Suprapubic skin (tissue), 4 donors: ENCODE measurements at places on chromosomes 7 and 10.

- DNase-seq, result no peak
Observed at GRCh38 chr10:48411510-48411909, 105.0 kb downstream of the MAPK8 start.

DNA sequence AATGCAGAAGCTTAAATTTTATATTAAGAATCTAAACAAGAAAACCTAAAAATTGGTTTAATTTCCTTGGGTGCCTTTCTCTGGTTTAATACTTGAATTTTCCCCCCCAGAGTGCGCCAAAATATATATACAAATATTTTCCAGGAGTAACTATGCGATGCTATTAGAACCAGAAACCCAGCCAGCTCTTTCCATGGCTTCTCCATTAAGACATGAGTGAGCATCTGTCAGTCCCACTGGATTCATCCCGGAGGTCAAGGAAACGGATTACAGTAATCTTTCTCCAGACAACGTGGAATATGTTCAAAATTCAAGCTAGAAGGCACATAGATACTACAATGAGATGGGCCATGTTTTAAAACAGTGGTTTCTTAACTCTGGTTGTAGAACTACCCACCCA, 148.8 kb downstream of the TAX1BP1 start:
- DNase-seq, result no peak

GRCh38 chr7:20013536-20013935, 203.6 kb downstream of the MACC1 start:
- DNase-seq, result no peak

- no peak for DNase-seq
Observed at GRCh38 chr7:149586646-149587645, 89.3 kb upstream of the ZNF746 start.

DNA sequence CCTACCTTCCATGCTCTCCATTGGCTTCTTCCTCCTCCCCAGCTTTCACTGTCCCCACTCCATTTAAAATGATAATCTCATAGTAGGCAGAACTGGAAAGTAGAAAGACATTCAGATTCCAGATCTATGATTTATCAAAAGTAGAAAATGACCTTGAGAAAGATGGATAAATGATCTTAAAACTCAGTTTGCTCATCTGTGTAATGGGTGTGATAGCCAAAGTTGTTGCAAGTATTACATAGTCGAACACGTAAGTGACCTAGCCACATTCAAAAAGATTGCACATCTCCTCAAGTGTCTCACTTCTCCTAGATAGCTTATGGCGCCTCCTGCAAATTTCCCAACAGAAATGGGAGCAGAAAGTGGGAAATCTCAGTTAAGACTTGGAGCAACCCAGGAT, 89.8 kb upstream of the FGL2 start:
- DNase-seq, result no peak

DNA sequence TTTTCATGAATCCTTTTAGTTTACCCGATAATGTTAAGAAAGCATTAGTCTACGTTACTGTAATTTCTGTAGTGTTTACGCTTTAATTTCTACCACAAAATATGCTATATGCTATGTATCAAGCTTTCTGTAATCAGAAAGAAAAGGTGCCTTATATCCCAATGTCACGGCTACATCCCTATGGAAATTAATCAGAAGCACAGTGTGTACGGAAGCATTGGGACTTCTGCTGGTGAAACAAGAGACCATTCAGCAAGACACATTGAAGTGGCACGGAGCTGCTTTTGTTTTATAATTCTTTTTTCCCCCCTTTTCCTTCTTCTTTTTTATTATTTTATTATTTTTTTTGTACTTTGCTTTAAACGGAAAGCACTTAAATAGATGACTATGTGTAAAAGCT, 31.2 kb upstream of the SH2B2 start:
- DNase-seq, result no peak

GRCh38 chr7:55271069-55271626, 94.0 kb upstream of the LANCL2 start:
- DNase-seq, result no peak

GRCh38 chr7:155338632-155339320, 41.1 kb downstream of the INSIG1 start:
- no peak for DNase-seq

DNA sequence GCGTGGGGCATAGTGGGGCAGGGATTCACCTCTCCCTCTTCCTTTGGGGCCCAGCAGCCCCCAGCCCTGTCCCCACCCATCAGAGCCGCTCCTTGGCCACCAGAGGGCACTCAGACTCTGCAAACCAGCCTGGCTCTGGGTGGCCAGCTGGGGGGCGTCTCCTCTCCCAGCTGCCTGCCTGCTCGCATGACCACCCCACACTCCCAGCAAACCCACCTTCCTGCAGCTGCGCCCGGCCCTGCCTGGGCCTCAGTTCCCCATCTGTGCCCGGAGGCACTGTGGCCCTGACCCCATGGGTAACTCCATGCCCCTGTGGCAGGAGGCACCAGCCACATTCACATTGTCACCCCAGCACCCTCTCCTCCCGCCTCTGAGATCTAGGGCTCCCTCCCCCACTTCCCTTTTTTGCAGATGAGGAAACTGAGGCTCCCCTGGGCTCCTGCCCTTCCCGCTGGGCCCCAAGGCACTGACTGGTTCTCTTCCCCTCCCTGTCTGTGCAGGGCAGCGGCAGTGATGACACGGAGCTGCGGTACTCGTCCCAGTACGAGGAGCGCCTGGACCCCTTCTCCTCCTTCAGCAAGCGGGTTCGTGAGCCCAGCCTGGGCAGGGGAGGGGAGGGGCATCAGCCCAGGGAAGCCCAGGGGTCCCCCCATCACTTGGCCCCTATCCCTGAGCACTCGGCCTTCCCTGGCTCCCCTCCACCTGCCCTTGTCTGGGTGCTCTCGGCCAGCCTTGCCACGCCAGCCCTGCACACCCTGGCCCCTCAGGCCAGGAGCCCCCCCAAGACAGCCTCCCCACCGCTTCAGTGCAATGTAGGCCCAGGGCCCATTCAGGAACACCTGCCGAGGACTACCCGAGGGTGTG, 6.9 kb upstream of the SH2B2 start:
- DNase-seq, result no peak

GRCh38 chr7:14606101-14606500, 296.4 kb downstream of the DGKB start:
- no peak for DNase-seq

DNA sequence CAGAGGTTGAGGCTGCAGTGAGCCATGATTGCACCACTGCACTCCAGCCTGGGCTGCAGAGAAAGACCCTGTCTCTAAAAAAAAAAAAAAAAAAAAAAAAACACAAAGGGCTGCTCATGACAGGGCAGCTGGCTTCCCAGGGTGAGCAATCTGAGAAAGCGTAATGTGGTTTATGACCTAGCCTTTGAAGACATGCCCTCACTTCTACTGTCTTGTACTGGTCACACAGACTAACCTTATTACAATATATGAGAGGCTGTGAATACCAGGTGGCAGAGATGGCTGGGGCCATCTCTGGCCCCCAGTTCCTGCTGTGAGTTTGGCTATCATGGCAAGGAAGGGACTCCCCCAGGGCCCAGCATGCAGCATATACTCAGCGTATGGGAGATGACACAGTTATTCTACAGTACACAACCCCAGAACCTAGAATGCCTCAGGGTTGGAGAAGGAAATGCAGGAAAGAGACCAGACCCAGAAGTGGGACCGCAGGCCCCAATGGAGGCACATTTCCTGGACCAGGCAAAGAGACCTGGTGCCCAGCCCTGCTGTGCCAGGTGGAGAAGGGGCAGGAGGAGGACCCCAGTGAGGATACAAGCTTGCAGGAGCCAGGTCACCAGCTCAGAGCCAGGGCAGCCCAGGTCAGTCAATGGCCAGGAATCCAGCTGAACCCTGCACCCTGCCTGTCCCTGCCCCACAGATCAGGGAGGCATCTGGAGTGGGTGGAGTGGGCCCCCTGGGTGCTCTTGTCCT, 26.3 kb downstream of the NPTX2 start:
- no peak for DNase-seq

- DNase-seq, result no peak
Observed at GRCh38 chr7:150355666-150356059, 13.0 kb upstream of the REPIN1 start.

DNA sequence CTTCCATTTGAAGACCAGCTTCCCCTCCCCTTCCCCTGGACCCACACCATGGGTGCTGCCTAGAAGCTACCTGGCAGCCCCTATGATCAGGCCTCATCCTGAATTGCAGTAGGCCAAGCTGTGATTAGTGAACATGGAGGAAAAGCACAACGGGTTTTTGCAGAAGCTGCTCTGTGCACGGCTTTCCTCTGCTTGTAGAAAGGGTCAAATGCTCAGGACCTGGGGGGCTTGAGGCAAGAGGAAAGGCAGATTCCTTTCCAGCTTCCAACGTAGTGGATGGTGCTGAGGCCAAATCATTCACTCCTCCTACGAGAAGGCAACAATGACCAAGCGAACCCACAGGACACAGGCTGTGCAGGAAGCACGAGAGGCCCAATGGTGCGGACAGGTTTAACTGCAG, 410.3 kb upstream of the SHH start:
- no peak for DNase-seq

DNA sequence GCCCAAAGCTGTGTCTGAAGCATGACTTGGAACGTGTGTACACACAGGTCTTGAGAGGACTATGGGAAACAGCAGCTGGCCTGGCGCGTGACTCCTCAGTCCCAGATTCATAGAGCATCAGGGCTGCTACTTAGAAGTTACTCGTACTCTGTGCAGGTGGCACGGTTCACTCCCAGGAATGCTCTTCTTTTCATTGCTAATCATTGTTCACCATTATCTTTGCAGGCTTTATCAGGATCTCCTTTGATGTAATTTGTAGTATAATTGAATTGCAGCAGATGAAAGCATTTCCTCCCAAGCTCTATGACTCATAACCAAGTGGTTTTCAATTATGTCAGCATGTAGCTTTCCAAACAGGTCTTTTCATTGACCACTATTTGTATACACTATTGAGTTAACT, 938.9 kb downstream of the NRG3 start:
- DNase-seq, result no peak

DNA sequence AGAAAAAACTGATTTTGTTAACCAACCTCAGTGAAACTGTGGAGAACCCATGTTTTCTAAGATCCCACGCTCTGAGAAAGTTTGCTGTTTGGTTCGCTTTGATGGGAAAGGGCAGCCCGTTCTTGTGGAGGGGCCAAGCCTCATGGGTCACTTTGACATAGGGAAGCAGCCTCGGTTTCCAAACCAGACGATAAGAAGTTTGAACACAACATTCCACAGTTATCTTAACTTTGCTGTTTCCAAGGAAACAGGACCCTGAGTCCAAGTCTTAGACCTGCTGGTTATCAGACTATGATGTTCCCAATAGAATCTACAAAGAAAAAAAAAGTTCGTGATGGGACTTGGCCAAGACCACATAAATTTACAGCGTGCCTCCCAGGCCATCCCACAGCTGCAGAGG, 182.3 kb downstream of the NRP1 start:
- DNase-seq, result no peak

DNA sequence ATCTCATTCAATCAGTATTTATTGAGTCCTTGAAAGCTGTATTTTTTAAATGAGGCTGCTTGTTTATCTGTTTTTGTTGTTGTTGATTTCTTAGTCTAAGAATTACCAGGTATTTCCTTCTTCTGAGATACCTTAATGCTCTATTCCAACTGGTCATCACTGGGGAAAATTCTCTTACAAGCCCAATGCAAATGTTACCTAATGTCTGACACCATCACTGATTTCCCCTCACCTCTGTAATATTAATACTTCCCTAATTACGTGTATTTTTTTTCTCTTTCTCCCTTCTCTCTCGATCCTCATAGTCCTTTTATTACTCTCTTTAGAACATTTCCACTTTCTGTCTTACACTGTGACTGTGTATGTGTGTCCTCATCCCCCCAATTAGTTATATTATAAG, 13.9 kb downstream of the HDAC9 start:
- DNase-seq, result no peak

DNA sequence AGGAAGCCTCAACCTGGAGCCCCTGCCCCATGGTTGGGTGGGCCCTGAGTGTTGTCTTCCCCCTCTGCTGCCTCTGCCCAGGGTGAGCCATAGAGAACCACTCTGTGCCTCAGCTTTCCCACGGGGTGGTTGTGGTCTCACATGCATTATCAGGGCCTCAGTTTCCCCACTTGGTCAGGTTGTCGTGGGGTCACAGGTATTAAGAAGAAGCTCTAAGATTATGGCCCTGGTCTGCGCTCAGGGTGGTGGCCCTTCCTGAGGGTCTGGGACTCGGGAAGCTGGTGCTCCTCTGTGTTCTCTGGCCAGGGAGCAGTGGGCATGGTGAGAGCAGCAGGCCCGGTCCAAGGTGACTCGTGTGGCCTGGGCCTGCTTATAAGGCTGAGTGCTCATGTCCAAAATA, 17.8 kb downstream of the LRRC27 start:
- no peak for DNase-seq

DNA sequence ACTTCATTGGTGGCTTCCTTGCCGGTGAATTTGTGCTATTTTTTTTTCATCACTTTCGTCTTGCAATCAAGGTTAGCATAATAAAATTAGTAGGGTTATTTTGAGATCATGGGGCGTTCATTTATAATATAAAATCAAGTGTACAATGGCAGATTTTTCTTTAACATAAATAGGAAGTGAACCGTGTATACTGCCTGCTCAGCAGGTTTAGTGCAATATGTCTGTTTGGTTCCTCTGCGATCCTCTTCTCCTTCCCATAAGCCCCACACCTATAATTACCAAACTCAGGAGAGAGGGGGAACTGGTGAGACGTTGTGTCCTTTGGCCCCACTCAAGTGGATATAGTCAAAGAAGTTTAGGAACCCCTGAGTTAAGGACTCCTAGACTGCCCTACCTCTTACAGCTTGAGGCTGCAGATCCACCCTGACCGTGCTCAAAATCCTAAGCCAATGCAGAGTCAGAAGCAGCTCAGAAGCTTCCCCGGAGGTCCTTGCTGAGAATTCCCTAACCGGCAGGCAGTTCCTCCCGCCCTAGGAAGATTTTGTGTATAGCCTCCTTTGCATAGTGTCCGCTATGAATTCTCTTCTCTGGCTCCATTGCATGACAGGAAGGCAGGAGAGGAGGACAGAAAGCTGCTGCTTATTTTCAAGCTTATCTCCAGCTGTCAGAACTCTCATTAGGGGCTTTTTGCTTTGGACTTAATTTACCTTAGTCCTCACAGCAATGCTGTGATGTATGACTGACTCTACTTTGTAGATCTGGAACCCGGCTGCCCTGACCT, 41.5 kb downstream of the PYROXD2 start:
- DNase-seq, result no peak

- no peak for DNase-seq
Observed at GRCh38 chr10:9302140-9302746, 1247.8 kb downstream of the GATA3 start.

DNA sequence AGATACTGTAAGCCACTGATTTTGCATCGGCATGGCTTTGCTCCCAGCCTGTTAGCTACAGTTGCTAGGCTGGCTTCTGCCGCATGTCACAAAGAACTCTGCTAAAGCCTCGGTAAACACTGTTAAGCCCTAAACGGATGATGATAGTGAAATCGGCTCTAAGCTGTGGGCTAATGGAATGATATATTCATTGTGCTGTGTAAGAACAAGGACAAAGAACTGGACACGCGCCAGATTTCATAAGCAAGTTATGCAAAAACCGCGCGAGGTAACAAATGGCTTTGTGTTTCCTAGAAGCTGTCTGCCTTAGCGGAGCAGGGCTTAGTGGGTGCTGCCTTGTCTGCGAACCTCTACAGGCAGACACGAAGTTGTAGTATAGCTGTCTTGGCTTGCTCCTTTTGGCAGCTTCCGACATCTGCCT, 331.3 kb upstream of the COBL start:
- DNase-seq, result no peak
